ENCODE measurements at places on chromosomes 16 and 17.

DNA sequence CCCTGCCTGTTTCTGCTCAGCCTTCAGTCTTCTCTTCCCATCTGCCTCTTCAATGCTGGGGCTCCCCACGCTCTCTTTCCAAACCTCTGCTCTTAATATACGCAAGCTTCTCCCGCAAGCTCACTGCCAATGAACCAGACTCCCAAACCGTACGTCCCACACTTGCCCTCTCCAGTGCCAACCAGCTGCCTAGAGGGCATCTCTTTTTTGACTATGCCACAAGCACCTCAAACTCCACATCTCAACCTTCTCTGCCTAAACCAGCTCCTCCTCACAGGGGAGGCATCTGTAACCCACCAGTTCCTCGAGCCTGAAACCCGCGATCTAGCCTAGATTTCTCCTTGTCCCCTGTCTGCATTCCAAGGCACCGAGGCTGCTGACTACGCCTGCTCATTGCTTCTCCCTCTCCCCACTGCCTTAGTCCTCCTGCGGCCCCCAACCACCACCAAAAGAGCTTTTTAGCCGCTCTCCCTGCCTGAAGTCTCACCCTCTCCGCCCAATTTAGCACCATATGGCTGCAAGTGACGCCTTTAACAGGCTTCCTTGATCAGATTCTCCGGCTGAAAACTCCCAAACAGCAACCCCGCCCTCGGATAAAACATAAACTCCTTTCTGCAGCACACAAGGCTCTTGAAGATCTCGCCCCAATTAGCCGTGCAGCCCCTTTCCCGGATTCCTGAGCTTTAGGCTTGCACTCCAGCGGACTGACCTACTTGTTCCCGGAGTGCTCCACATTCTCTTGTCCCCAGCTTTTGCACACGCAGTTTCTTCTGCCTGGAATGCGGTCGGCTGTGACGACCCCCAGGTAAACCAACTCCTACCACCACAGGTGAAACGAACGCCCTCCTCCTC is 1.5 kb downstream of the GGA2 start:
- no peak for DNase-seq

DNA sequence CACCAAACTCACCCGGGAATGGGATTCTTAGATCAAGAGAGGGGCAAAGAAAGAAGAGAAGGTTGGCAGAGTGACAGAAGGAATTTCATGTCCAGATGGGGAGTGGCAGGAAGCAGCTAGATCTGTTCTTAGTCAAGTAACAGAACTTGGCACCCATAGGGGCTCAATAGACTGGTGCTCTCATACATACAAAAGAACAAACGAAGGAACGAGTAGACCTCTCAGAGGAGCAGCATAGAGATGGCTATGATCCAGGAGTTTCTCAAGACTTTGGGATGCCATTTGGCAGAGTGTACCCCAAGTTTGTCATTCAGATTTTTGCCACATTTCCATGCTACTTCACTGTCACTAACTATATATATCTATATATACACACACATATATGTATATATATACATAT is 47.9 kb downstream of the GINS3 start:
- DNase-seq = no peak

DNA sequence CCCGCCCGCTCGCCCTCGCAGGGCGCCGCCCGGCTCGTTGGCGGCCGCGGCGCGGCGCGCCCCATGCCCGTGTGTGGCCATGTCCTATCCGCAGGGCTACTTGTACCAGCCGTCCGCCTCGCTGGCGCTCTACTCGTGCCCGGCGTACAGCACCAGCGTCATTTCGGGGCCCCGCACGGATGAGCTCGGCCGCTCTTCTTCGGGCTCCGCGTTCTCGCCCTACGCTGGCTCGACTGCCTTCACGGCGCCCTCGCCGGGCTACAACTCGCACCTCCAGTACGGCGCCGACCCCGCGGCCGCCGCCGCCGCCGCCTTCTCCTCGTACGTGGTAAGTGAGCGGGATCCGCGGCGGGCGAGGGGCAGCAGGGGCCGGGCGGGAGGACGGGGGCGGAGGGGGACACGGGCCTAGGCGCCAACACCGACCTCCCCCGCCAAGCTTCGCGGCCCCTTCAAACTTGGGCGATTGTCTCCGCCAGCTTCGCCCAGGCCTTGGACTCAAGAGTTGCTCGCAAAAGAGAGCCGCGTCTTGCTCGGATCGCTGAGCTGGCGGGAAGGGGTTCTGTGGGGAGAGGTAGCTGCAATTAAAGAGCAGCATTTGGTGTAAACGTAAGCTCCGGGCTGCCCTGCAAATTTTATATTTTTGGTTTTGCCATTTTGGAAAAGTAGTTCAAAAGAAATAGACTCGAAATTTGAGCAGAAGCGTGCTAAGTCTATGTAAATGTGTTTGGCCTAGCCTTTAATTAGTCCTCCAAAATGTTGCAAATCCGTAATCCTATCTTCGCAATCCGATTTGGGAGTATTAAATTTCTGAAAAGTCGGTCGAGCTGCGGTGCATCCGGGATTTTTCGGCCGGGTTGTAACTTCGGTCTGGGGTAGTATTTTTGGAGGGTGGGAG is 702 bp downstream of the IRX5 start:
- no peak for DNase-seq

DNA sequence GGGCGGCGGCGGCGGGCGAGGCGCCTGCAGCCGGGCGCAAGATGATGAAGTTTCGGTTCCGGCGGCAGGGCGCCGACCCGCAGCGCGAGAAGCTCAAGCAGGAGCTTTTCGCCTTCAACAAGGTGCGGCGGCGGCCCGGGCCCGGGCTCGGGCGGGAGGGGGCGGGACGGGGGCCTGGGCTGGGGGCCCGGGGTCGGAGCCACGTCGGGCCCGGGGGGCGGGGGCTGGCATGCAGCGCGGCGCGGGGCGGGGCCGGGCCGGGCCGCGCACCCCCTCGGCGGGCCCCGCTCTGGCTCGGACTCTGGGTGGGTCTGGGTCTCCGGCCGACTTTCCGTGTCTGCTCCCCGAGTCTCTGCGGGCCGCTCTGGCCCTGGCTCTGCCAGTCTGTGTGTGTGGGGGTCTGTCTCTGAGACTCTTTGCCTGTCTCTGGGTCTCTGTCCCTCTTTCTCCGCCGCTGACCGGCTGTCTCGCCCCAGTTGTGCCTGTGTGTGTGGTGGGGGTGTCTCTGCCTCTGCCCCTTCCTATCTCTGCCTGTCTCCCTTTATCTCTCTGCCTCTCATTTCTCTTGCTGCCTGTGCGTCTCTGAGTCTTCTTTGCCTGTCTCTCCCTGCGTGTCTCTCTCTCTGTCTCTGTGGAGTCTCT is 328 bp downstream of the LLGL1 start:
- DNase-seq = no peak
